G401 (cell line): ENCODE measurements at places on chromosomes 3 and 15.

DNA sequence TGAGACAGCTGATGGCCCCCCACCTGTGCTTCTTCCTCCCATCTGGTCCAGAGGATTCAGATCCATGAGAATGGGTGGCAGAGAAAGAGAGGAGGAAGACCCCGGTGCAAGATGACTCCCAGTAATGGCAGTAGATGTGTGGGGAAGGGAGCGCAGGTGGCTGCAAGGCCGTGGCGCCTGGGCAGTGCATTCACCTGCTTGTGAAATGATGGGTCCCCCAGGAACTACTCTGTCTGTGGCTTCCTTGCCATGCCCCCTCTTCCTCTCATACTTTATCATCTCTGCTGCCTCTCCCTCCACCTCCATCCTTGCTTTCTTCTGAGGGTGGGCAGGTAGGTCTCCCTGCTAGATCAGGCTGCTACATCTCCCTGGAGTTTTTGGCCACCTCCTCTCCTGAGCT lies 23.3 kb downstream of the ZNF710 start:
- no peak for DNase-seq

DNA sequence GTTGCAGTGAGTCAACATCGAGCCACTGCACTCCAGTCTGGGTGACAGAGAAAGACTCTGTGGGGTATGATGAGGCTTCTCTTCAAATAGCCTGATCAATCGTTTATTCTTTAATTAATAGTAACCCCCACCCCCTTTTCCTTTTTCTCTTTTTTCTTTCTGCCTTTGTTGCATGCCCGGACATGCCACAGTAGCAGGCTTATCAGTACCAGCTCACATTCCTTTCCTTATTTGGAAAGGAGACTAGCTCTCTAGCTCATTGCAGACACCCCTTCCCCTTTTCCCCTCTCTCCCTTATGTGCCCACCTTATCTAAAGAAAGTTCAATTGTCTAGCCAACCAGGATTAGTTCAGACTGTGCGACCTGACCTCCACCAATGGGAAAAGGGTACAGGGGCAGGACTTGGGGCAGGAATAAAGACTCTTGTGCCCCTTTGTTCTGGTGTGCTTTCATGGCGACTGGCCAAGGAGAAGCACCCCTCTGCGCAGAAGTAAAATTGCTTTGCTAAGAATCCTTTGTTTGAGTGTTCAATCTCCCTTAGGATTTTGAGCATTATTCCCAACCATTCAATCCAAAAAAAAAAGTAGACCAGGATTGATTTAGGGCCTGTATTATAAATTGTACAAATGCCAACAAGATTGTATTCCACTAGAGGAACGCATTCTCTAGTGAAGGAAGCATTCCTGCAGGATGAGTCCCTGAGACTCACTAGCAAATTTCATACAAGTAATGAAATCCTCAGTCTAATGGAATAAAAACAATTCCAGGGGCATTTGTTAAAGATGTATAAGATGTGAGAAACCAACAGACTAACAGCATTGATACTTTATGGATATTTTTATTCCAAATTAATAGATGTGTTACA lies 95.8 kb upstream of the SNRPN start:
- DNase-seq = no peak

- DNase-seq = no peak
Measured at GRCh38 chr15:72790302-72790910, 6.8 kb upstream of the ADPGK start.

- DNase-seq = no peak
Measured at GRCh38 chr3:4476496-4476895, 9.4 kb upstream of the SUMF1 start.

DNA sequence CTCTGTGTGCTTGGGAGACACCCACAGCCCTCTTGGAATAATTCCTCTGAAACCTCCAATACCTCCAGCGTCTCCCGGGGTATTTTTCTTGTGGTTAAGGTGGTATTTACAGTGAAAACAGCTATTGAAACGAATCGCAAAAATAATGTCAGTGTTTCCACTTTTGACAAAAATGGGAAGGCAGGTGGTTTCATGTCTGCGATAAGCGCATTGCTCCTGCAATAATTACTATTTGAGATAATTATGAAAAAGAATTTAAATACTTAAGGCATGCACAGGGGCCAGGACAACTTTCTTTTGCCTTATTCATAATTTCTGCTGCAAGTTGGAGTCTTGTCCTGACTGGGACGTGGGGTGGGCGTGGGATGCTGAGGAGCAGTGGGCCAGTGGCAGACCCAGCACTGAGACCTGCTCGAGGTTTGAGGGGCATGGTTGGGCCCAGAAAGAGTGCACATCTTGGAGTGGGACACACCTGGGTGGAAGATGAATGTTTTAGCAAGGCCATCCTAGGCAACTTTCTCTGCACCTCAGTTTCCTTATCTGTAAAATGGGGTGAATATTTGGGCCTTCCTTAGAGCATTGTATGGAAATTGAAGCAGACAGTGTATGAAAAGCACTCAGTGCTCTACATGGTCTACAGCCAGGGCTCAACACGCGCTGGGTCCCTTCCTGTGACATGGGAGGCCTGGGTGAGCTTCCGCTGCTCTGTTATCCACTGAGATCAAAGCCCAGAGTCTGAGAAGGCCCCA lies 110.5 kb downstream of the FBLN2 start:
- no peak for DNase-seq

- peak; percentile 79 for DNase-seq
Measured at GRCh38 chr15:99755692-99756409, 22.6 kb upstream of the LYSMD4 start.

DNA sequence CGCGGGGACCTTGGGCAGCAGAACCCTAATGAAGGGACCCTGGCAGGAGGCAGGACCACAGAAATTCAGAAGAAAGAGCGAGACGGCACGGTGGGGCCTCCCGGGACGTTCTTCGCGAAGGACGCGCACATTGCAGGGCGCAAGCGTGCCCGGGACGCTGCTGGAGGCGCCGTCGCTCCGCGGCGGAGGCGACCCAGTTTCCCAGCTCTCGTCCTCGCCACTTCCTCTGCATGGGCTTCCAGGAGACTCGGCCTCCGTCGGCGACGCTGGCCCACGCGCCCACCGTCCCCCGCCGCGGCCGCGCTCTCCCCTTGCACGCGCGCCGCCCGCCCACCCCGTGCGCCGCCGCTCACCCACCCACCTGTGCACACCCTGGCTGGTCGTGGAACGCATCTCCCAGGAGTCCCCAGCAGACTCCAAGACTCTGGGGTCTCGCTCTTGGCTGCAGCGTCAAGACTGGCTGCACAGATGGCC lies 31.8 kb upstream of the SMAD3 start:
- DNase-seq = no peak

DNA sequence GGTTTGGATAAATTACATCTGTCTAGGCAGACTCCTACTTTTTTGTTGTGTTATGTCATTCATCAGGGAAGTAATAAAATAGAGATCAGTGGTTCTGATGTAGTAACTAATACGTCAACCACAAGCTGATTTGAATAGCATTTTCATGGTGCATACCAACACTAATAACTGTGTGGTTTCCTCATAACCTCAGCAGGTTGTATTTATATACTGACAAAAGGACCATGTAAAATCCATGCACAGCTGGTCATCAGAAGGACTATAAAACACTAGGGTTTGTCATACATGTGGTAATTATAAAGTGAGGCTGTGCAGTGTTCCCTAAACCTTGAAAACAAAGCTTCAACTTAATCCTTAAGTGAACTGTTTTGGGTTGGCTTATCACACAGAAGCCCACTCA lies 216.8 kb upstream of the RBMS3 start:
- no peak for DNase-seq

DNA sequence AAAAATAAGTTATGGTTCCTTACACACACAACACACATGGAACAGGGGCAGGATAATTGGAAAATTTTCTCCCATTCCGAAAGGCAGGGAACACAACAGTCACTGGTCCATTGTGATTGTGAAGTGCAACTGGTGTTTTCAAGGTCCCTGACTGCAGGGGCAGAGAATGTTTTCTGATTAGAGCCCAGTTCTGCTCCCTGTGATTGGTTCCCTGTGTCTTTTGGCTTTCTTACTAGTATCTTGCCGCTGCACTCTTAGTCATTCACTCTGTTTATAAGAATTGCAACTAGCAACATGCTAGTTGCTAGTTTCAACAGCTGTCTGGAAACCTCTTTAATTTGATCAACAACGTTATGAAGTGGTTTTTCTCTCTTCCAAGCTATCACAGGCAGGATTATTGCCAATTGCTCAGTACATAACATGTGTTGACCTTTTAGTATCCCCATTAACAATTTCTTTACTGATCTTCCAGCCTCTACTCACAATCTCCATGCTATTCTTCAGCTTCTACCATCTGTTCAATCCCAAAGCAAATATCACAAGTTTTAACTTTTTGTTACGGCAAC lies 177.5 kb downstream of the EPHA6 start:
- DNase-seq = no peak

- peak; percentile 55 for DNase-seq
Measured at GRCh38 chr3:126267169-126267975, 87.0 kb upstream of the ALDH1L1 start.

- no peak for DNase-seq
Measured at GRCh38 chr3:126737527-126737926, 33.5 kb downstream of the CHCHD6 start.

DNA sequence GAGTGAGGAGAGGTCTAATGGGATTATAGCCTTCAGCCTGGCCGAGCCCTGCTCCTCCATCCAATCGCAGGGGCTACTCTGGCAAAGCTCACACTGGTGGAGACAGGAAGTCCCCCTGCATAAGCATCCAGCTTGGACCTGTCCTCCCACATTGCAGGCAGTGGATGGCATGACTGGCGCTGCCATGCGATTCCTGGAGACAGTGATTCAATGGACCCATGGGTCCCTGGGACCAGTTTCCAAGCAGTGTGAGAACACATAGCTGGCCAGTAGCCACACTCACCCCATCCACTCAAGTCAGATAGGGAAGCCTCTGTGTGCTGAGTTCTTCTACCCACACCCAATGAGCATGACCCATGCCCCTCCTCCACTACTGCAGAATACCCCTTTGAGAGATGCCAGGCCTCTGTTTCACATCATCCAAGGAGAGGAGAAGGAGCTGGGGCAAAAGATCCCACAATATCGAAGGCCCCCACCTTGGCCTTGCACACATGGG lies 18.1 kb upstream of the POC1A start:
- DNase-seq = no peak

- DNase-seq = no peak
Measured at GRCh38 chr3:17078926-17079465, 194.2 kb downstream of the PLCL2 start.

GRCh38 chr15:40134885-40135284 lies 26.0 kb upstream of the BUB1B start:
- DNase-seq = no peak

DNA sequence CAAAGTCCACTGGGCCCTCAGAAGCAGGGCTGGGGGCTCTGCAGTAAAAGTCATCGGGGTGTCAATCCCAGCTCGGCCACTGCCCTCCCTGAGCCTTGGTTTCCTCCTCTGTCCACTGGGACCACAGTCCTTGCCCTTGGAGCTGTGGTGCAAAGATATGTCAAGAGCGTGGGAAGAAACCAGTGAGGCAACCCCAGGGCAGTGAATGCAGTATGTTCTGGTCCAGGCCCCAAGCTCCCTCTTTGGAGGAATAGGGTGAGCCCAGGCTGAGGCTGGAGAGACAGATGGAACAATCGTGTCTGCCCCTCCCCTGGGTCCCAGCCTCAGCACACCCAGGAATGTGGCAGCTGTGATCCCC lies 779 bp downstream of the GRIP2 start:
- DNase-seq = no peak

DNA sequence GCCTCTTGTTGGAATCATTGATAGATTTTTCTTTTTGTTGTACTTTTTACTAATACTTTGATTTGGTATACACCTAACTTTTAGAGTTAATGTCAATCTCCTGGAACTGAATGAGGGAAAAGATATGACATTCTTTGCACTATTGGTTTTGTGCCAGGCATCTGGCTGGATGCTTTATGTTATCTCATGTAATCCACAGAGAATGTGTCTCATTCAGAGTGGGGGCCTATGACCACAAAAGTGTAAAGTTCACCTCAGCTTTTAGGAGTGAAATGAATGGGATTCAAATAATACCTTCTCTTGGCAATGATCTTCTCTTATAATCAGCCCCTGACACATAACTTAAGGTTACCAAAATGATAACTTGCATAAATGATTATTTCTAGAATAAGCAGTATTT lies 329.1 kb upstream of the ROPN1 start:
- DNase-seq = no peak

GRCh38 chr3:183244219-183244618 lies 8.8 kb upstream of the B3GNT5 start:
- no peak for DNase-seq

DNA sequence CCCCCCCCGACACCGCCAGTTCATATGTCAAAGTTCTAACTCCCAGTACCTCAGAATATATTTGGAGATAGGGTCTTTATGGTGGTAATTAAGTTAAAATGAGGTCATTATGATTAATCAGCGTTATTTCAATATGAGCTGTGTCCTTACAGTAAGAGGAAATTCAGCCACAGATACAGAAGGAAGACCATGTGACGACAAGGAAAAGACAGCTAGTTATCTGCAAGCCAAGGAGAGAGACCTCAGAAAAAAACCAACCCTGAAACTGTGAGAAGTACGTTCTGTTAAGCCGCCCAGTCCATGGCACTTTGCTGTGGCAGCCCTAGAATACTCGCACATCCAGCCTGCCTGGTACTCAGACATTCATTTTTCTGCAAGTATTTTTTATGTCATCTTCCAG lies 62.3 kb upstream of the ARL8B start:
- no peak for DNase-seq

- no peak for DNase-seq
Measured at GRCh38 chr3:8760091-8760490, 9.3 kb downstream of the OXTR start.

GRCh38 chr3:13714251-13714916 lies 165.5 kb downstream of the FBLN2 start:
- no peak for DNase-seq

- DNase-seq = no peak
Measured at GRCh38 chr15:49622561-49622960, 1.7 kb downstream of the DTWD1 start.

DNA sequence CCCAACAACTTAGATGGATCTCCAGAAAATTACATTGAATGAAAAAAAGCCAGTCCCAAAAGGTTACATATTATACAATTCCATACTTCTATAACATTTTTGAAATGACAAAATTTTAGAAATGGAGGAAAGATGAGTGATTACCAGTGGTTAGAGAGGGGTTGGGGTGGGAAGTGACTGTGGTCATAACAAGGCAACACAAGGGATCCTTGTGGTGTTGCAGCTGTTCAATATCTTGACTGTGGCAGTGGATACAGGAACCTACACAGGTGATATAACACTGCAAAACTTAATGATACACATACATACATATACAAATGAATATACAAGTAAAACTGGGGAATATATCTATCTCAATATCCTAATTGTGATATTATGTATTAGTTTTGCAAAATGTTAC lies 9.6 kb downstream of the GOLGB1 start:
- DNase-seq = no peak

DNA sequence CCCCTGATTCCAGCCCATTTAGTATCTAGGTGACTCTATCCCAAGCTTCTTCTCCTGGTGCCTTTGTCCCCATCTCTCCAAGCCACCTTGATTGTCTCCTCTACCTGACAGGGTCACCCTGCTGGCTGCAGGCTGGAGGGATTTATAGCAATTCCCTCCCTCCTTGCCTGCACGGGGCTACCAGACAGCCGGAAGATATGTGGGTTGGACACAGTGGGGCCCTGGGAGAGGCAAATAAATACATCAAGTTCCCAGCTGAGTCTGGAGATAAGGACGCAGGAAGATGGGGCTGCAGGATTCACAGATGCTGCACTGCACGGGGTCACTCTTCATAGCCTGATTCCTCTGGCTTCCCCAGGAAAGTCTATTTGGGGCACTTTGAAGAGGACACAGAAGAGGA lies 9.3 kb upstream of the ISLR2 start:
- DNase-seq = no peak

- no peak for DNase-seq
Measured at GRCh38 chr3:130707902-130708601, 38.6 kb downstream of the PIK3R4 start.
